ENCODE measurements at places on chromosomes 7 and 10.

- DNase-seq, result no peak
These were observed 4.5 kb downstream of the ZPBP start for GRCh38 chr7:50088463-50089129.

DNA sequence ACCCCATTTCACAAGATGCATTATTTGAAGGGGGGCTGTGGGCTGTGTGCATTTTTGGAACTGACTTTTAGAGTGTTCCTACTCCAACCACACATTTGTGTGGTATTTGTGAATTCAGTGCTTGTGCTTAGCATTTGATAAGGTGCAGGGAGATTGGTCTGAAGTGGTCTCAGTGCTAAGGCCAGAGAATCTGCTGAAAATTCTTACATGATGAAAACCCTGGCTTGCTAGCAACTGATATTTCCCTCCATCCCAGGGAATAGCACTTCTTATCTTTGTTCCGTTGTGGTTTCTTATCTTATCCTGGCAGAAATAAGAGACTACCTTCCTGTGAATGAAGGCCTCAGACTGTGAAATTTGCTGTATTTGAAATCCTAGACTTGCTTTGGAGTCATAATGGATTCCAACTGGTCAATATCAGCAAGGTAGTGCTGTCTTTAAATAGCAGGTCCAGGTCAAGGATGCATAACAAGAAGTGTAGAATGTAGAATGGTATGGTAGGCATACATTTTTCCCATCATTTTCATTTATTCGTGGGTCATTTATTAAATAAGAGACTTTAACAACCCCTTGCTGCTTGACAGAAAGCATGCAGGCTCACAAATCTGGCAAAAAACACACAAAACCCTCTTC, 986.9 kb downstream of the REEP3 start:
- no peak for DNase-seq

GRCh38 chr7:30871655-30872054, 40.0 kb upstream of the AQP1 start:
- no peak for DNase-seq

DNA sequence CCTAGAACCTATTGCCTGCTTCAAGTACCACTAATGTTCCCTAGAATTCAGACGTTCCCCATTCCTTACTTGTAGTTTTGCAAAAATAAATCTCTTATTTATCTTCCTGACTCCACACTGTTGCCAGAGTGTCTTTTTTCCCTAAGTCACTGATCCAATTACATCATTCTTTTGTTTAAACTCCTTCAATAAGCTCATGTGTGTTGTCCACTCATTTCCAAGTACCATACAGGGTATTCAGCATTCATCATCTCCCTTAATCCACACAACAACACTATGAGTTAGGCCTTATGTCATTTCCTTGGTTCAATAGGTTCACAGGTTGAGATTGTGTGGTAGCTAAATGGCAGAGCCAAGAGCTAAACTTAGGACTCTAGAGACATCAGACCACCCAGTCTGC, 119.9 kb upstream of the RHOBTB1 start:
- DNase-seq, result no peak

DNA sequence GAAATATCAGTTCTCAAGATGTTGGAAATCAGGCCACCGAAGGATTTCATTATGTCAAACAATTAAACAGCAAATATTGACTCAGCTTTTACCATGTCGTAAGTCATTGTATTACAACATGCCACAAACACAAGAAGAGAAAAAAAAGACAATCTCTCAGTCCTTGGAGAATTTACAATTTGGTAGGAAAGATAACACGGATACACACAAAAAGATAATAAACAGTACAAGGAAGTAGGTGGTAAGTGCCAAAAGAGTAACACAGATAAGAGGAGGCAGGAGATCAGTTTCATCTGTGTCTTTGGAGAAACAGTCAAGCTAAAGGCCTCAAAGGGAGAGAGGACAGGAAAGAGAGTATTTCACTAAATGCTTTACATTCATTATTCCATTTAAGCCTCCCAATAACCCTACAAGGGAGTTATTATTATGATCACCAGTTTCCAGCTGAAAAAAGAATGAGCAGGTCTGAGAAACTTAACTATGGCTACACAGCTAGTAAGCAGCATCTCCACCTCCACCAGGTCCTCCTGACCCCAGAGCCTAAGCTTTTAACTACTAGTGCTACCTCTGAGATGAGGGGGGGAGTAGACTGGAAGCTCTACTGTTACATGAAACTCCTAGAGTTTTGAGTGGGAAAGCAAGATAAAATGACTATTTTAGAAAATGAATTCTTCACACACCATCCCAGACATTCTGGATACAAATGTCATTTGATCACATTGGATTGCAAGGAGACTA, 13.9 kb upstream of the DNAJC1 start:
- DNase-seq, result peak; percentile 70

DNA sequence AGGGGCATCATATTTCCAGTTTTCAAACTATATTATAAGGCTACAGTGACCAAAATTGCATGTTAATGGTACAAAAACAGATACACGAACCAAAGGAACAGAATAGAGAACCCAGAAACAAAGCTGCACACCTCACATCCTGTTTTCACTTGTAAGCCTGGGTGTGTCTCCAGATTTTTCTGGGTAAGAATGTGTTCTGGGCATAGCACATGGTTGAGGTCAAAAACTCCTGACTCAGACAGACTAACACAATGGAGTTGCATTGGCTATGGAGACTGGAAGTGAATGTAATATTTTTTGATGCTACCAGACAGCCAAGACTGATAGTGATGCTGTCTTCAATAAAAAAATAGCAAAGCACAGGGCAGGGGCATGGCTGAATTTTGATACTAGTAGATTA, 1175.2 kb downstream of the NXPH1 start:
- DNase-seq, result no peak

DNA sequence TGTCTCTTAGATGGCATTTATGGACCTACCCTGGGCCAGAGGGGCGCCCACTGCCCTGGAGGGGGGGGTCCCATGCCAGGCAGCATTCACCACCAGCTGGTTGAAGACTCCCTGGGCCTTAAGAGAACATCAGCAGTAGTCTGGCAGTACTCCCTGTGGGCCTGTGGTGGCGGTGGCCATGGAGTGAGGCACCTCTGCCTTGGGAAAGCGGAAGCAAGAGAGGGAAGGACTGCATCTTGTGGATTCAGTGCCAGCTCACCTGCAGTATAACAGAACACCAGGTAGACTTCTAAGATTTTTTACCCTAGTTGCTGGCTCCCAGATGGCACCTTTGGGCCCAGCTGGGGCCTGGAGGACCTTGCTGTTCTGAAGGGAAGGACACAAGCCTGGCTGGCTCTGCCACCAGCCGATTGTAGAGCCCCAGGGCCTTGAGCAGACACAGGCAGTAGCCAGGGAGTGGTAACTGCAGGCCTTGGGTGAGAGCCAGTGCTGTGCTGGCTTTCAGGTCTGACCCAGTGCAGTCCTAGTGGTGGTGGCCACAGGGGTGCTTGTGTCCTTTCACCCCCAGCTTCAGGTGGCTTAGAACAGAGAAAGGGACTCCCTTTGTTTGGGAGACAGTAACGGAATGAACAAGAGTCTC, 15.8 kb downstream of the PLAC9 start:
- no peak for DNase-seq

DNA sequence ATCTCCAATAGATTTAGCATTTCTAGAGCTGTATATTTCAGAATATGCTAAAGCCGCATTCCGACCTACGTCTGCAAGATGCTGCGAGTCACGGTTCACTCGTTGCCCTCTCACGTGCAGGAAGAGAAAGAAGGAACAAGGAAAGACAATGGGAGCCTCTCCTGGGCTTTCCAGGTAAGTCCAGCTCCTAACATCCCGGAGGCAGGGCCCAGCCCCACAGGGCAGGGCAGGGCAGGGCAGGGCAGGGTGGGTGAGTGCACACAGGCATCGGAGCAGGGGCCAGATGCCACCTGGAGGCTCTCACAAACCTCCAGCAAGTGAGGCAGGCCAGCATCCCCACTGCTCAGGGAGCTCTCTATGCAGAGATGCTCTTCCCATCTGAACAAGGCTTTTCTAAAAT, 50.8 kb downstream of the VOPP1 start:
- DNase-seq, result no peak

DNA sequence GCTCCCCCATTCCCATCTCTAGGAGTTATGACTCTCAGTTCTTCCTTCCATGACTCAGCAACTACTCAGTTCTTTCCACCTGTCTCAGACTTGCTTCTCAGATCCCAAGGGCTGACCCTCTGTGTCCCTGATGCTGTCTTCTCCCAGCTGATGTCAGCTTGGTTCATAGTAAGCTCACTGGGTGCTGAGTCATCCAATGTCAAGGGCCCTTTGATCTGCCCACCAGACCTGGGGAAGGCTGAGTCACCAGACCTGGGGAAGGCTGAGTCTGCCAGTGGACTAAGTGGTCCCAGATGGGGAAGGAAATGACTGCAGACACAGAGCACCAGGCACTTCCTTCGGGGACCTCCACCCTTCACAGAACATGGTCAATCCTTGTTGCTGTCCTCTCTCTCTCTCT, 76.1 kb upstream of the ZEB1 start:
- DNase-seq, result no peak

DNA sequence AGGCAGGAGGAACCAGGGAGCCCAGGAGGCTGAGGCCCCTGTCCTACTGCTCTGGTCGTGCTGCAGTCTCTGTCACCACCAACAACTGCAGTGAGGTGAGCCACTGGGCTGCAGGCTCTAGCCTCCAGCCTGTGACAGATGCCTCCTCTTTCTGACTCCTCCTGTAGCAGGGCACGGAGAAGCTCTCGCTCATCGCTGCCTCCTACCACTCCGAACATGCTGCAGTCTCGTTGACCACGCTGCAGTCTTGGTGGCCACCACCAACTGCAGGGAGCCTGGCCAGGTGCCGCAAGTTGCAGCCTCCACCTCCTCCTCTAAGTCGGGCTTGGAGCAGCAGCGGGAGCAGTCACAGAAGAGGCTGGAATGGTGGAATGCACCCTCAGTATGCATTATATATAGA, 22.1 kb upstream of the VOPP1 start:
- DNase-seq, result peak; percentile 71

DNA sequence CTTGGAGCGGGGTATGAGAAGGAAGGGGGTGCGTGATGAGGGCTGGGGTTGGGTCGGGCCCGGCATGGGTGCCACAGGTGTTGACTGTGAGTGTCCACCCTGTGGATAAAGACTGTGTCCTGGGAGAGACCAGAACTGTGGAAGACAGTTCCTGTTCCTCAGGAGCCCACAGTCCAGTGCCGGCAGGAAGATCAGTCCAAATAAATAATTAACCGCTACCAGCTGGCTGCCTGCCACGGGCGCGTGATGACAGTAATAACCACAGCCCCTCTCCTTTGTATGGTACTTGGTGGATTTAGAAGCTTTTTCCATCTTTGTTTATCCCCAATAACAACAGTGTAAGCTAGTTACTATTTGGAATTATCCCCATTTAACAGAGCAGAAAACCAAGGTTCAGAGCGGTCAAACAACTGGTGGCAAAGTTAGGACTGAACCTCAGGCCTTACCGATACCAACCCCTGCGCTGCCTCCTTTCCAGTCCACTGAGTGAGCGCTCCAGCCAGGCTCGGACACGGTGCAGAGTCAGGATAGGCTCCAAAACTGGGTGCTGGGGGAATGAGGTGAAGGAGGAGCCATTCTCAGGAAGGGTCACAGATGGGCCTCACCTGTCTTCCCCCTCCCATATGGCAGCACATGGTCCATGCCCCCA, 5.1 kb downstream of the ZMIZ1 start:
- DNase-seq, result no peak

DNA sequence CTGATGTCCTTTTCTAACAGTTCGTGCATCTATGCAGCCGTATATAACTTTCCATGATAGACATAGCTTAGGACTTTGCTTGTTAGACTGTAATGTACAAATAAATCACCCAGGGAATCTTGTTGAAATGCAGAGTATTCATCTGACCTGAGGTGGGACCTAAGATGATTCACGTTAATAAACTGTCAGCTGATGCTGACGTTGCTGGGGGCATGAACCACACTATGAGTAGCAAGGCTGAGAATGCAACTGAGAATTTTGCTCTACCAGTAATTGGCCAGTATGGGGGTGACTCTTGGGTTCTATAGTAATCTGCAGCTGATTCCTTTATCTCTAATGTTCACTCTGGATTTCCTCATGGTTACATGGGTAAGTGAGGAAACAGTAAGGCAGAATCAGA, 130.1 kb upstream of the MALRD1 start:
- DNase-seq, result no peak

DNA sequence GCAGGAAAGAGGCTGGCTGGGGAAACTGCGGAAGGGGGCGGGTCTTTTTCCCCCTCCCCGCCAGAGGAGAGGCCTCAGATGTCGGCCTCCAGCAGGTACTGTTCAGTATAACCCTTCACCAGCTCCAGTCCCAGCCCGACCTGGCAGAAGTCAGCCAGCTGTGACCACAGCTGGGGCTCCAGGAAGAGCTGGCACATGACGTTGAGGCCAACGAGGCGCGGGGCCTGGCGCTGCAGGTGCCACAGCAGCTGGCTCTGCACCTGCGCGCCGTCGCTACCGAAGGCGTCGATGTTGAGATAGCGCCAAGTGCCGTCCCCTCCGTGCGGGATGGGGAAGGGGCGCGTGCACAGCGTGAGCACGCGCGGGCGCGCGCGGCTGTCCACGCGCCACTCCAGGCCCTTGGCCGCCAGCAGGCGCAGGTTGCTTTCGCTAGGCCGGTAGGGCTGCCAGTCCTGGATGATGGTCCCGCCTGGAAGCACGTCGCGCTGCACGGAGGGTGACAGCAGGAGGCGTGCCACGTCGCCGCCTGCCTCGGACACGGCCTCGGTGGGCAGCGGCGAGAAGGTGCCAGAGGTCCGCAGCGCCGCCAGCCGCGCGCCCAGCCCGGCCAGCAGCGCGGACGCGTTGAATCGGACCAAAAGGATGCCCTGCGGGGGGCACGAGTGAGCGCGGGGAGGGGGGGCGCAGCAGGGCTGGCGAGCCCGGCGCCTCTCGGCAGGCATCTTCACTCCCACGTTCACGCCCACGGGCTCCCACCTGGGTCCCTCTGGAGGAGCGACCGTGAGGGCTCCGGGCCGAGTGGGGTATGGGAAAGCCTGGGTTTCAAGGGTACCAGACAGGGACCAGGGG, 6.9 kb upstream of the VGF start:
- no peak for DNase-seq

DNA sequence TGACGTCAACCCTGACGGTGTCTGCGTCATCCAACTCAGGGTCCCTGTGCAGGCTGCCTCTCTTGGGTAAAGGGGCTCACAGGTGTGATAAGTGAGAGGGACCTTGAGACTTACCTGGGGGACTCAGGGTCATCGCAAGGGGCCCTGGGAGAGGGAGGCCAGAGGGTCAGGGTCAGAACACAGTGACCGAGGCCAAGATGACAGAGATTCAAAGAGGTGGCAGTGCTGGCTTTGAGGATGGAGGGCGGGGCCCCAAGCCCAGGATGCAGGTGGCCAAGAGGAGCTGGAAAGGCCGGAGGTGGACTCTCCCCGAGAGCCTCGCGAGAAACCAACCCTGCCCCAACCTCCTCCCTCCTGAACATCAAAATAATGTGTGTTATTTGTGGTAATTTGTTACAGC, 165.2 kb upstream of the PPP2R2D start:
- DNase-seq, result no peak

DNA sequence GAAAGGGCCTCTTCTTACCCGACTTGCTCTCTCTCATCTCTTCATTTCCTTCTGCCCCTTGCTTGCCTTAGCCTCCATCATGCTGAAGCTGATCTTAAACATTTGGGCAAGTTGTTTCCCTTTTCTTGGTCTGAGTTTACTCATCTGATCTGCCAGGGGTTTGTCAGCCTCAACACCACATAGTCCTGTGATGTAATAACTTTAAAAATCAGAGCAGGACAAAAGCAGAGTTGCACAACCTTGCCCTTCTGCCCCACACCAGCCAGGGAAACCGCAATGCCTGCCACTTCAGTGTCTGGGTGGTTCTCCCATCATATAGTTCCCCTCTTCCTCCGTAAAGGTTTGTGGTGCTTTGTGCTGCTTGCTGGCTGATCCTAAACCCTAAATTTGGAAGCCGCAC, 9.9 kb upstream of the LIPM start:
- peak; percentile 78 for DNase-seq

- no peak for DNase-seq
These were observed 61.3 kb downstream of the ZNF22 start for GRCh38 chr10:45061982-45062381.
